ENCODE measurements at places on chromosomes 5 and 9. TPM values are rescaled to one million over a fixed set of nuclear protein-coding genes. Genes with fewer than 3 reads are reported as not detected.

- peak; percentile 65 for DNase-seq
These were observed 94.5 kb downstream of the LMX1B start for GRCh38 chr9:126708178-126708577.

GRCh38 chr9:78046112-78046511 is 14.5 kb upstream of the GNAQ start:
- no peak for DNase-seq

MARCHF11 gene
- total RNA-seq = not detected

ZFAND5 gene
- total RNA-seq = 183 TPM

DNA sequence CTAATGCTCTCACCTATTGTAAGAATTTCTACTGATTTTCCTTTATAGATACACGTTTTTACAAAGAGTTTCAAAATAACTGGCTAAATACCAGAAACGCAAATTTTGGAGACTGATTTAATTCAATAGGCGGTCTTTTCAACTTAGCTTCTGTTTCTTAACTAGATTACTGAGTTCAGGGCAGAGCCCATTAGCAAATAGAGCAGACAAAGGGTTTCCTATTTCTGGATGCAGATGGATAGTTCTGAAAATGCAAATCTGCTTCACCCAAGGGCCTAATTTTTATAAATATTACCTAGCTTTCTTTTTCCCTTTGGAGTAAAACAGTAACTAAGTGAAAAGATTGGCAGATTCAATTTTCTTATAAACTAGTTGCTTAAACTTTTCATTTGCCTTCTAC is 13.6 kb upstream of the KIAA1958 start:
- DNase-seq = no peak

DNA sequence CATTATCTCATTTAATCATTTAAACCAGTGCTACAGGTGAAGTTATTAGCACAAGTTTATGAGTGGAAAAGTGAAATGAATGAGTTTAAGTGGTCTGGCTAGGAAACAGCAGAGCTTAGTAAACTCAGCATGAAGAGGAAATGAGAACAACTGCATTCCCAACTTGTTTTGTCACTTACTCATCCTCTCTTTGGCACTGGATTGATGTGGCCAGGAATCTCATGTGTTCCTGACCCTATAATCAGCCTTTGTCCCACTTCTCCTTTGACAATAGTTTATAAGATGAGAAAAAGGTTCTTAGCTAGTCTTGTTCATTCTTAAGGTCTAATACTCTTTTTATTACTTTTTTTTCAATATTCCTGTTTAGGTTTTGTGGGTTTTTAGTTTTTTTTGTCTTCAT is 559.2 kb upstream of the TLE4 start:
- DNase-seq = no peak

INSL4 gene
- total RNA-seq = not detected

GRCh38 chr5:122322801-122323548 is 10.9 kb downstream of the SNCAIP start:
- DNase-seq = no peak

- no peak for DNase-seq
These were observed 32.5 kb downstream of the FAM169A start for GRCh38 chr5:74833537-74834266.

DNA sequence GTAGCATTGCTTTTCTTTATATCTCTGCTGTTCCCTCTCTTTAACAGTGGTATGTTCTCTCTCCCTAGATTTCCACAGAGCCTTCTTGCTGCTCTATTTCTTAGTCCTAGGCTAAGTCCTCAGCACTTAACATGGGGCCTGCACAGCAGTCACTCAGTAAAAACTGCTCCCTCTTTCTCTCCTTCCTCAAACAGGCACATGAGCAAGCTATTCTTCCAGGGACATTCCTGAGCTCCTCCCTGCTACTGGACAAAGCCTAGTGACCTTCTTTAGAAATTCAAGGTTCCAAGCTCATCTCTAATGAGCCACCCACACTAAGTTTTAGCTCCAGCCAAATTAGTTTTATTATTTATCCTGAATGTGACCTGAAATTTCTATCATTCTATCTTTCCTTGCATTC is 39.5 kb downstream of the TRIM32 start:
- no peak for DNase-seq

- no peak for DNase-seq
These were observed 191.1 kb downstream of the BNC2 start for GRCh38 chr9:16679327-16679821.

DNA sequence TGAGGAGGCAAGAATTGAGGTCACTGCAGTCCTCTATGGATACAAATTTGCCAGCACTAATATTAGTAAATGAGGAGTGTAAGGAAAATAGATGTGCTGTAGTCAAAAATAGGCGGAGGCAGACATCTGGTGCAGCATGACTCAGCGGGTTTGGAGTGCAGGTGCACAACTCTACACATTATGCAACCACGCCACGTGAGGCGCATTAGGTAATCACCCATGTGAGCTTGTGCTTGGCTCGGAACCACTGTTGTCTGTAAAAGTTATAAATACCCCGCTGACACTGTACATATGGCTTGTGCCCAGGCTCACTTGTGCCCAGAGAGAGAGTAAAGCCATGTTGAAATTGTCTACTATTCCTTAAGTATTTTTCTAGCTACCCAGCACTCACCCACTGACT is 623.5 kb upstream of the NUDT12 start:
- no peak for DNase-seq

FGD3 gene
- 60.4 TPM for total RNA-seq

DNA sequence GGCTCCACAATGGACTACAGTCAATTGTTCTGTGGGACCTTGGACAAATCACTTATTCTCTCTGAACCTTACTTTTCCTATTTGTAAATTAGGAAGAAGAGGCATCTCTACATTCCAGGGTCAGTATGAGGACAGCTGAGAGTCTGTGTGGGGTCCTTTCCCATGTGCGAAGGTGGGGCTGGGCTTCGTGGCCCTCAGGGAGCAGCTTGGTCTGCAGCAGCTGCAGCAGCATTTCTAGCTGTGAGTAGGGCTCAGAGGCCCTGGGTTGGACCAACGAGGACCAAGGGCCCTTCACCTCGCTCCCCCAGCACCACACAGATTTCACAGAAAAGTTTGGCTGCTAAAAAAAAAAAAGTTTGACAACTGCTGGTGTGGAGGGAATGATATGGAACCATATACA is 9.4 kb upstream of the DDX41 start:
- DNase-seq = peak; percentile 18

SUSD3 gene
- total RNA-seq = 49.0 TPM

APBA1 gene
- 15.1 TPM for total RNA-seq

PANK3 gene
- total RNA-seq = 47.8 TPM

TAF1L gene
- not detected for total RNA-seq

DNA sequence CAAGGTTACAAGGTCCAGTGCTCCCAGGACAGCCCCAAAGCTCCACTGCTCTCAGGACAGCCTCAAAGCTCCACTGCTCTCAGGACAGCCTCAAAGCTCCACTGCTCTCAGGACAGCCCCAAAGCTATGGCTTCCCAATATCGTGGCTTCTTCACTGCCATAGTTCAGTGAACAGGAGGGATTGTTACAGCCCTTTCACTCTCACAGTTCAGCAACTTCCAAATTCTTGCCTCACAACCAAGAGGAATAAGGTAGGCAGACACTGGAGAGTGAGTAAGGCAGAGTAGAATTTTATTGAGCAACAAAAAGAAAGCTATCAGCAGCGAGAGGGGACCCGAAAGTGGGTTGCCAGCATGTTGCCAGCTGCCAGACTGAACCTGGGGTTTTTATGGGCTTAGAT is 277.6 kb downstream of the CDH10 start:
- DNase-seq = no peak

SVEP1 gene
- total RNA-seq = 34.0 TPM

- DNase-seq = peak; percentile 37
These were observed 27.4 kb downstream of the QRFP start for GRCh38 chr9:130869250-130869649.

MTRR gene
- total RNA-seq = 45.7 TPM

LRRC26 gene
- 0.28 TPM for total RNA-seq

DNA sequence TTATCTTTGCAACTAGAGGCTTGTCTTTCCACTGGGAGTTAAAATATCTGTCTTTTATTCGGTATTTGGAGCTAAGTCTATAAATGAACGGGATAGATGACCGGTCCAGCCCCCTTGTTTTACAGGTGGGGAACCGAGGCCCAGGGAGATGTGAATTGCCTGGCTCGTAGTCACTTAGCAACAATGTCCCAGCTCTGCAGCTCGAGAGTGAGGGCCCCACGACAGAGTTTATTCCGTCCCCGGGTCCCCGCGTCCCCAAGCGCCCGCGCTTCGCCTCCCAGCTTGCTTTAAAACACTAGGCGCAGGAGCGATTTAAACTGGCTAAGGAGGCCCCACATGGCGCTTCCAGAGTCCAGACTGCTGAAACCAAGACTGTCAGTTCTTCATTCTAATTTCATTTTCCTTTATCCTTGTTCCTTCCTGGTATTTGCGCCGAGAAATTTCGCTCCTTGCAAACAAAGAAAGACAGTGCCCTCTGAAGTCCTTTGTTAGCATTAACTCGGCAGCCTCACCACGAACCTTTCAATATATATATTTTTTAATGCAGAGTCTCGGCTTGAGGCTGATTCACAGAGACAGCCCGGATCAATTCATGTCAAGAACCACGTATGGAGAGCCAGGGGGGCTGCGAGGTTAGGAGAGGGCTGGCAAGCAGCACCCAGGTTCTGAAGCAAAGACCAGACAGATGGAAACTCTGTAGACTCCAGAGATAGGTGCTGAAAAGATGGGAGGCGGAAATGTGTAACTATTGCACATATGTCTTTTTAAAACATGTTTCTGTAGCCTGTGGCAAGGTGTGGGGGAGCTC is 1.4 kb upstream of the ENC1 start:
- peak; percentile 86 for DNase-seq

DNA sequence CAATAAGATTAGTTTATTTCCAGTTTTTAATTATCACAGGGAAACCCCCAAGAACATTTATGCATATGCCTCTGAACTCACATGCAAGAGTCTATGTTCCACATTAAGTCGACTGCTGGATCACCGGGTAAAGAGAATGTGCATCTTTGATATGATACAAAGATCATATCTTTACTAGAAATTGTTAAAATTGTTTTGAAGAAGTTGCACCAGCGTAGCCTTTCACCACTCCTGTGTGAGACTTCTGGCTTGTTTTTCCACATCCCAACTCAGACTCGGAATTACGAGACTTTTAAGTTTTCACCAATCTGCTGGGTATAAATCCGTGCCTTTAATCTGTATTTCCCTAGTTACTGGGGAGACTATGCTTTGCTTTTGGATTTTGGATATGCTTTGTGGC is 113.2 kb downstream of the CEMIP2 start:
- DNase-seq = no peak

GRCh38 chr5:148209151-148209770 is 6.4 kb downstream of the SPINK6 start:
- no peak for DNase-seq

GRCh38 chr5:44943647-44944046 is 134.9 kb downstream of the MRPS30 start:
- DNase-seq = no peak

DNA sequence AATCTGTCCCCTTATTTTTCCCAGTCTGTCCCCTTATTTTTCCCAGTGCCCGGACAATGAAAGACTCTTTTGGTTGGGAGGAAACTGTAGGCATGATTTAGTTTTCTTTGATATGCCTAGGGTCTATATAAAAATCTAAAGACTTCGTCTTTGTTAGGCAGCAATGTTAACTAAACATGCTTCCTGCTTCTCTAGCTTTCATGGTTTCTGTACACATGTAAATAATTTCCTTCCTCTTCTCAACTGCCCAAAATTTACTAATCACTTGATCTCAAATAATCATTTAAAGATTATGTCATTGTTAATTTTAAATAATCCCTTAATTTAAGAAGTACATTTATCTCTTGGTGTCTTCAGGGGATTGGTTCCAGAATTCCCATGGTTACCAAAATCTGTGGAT is 47.8 kb upstream of the RAPGEF6 start:
- DNase-seq = no peak

WDR38 gene
- not detected for total RNA-seq

DNA sequence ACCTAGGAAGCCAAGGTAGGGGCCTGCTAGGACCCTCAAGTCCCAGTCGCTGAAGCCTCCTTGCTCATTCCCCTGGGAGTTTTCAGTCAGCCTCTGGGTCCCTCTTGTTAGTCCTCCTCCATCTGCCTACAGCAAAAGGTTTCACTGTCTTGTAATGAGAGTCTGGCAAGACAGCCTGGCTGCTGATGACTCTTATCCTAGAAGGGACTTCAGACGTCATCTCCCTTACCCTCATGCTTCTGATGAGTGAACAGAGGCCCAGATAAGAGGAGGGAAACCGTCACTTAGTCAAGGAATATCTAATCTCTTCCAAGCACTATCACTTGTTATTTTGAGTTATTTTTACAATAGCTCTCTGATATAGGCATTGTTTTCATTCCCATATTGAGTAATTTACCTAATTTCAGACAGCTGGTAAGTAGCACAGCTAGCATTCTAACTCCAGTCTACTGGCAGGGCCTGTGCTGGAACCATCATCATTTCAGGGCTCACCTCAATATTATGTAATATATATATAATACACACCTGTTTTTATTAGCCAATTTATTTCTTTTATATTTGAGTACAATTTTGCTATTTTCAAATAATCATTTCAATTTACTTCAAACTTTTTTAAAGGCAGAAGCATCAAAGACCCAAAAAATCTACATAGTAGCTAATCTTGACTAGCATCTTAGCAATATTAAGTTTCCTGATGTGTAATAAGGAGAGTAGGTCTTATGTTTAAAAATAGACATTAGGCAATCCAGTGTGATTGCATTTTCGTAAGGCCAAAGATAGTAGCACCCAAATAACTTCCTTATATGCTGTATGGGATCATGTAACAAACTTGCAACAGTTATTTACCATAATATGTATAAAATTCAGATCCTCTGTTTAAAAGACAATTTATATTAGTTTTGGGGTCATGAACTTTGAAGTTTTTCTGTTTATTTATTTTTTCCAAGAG is 7.9 kb downstream of the CMYA5 start:
- no peak for DNase-seq

DNA sequence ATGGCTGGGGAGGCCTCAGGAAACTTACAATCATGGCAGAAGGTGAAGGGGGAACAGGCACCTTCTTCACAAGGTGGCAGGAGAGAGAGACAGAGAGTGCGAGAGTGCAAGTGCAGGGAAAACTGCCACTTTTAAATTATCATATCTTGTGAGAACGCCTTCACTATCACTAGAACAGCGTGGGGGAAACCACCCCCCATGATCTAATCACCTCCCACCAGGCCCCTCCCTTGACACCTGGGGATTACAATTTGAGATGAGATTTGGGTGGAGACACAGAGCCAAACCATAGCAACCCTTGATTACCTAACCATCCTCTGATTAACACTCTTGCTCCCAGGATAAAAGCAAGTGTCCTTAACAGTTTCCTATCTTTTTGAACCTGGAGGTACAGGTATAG is 21.1 kb downstream of the ADAMTS19 start:
- DNase-seq = no peak

SOX30 gene
- not detected for total RNA-seq

- DNase-seq = no peak
These were observed 3.4 kb upstream of the CXCL14 start for GRCh38 chr5:135582099-135582781.

DNA sequence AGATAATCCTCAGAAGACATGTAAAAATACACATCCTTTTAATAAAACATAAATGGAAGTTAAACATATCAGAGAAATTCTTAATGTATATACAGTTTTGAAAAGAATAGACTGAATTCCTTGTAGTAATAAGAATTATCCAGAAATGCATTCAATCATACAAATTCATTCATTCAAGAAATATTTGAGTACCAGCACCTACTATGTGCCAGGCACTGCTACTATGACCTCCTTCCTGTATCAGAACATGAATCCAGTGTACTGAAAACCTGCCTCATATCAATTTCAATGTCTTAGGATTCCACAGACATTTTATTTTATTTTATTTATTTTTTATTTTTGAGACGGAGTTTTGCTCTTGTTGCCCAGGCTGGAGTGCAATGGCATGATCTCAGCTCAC is 13.3 kb downstream of the PRKAA1 start:
- DNase-seq = no peak

- no peak for DNase-seq
These were observed 315.0 kb downstream of the FER start for GRCh38 chr5:109062664-109063063.

Data from spleen (tissue), 13 donors.